ENCODE measurements at places on chromosomes 7 and 10.

DNA sequence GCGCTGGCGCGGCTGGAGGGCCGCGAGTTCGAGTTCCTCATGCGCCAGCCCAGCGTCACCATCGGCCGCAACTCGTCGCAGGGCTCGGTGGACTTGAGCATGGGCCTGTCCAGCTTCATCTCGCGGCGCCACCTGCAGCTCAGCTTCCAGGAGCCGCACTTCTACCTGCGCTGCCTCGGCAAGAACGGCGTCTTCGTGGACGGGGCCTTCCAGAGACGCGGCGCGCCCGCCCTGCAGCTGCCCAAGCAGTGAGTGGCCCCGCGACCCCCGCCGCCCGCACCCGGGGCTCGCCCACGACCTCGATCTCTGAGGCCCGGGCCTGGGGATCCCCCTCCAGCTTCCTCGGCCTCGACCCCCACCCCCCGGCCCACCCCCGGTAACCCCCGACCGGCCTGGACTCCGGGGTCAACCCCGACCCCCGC, 537 bp downstream of the FOXK1 start:
- DNase-seq = no peak

- DNase-seq = no peak
Measured at GRCh38 chr10:3222626-3223025, 50.0 kb upstream of the PITRM1 start.

DNA sequence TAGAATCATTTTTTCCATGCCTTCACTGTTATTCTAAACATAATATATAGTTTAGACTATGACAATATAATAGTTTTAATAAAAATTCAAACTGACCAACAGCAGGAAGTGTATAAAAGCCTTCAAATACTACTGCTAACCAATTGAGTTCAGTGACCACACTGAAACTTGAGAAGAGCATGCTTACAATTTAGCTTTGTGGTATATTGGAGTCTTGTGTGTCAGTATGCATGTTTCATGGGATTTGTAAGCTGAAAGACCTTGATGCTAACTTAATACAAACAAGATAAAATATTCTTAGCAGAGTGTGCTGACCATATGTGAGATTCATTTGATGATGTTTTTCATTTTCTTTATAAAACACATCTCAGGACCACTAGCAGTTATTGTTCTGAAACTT, 395.5 kb downstream of the SUGCT start:
- DNase-seq = no peak

GRCh38 chr10:71342573-71343391, 23.7 kb downstream of the SLC29A3 start:
- DNase-seq = no peak

DNA sequence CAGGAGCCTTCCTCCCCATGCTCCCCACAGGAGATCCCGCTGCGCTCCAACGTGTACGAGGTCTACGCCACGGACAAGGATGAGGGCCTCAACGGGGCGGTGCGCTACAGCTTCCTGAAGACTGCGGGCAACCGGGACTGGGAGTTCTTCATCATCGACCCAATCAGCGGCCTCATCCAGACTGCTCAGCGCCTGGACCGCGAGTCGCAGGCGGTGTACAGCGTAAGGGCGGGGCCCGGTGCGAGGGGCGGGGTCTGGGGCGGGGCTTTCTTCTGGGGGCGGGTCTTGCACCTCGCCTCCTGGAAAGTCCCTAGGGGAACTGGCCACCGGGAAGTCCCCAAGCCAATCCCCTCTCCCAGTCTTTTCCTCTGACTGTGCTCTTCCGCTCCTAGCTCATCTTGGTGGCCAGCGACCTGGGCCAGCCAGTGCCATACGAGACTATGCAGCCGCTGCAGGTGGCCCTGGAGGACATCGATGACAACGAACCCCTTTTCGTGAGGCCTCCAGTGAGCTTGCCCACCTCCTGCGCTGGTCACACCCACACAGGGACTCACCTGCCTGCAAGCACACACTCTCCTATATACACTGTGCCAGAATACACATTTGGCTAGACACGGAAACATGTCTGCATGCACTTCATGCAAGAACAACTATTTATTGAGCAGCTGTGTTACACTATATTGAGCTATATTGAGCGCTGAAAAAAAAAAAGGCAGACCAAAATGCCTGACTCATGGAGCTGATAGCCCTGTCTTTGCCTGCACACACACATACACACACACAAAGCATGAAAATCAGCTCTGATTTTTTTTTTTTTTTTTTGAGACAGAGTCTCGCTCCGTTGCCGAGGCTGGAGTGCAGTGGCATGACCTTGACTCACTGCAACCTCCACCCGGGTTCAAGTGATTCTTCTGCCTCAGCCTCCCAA, 32.7 kb upstream of the VSIR start:
- no peak for DNase-seq

- no peak for DNase-seq
Measured at GRCh38 chr10:6999232-6999925, 411.5 kb downstream of the SFMBT2 start.

DNA sequence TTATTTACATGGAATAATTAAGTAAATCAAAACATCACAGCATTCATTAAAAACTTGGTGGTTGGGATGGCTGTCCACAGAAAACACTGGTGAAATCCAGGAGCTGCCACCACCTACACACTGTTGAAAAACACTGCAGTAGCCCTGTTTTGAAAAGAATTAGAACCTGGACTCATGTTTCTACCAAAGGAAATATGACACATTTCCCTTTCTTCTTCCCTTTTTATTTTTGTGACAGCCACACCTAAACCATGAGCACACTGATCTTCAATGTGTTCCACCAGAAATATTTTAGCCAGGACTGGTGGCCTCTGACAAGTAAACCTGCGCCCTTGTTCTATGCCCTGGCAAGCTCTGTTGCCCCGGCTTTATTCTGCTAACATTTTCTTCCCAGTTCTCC, 3.3 kb downstream of the TMEM140 start:
- no peak for DNase-seq

DNA sequence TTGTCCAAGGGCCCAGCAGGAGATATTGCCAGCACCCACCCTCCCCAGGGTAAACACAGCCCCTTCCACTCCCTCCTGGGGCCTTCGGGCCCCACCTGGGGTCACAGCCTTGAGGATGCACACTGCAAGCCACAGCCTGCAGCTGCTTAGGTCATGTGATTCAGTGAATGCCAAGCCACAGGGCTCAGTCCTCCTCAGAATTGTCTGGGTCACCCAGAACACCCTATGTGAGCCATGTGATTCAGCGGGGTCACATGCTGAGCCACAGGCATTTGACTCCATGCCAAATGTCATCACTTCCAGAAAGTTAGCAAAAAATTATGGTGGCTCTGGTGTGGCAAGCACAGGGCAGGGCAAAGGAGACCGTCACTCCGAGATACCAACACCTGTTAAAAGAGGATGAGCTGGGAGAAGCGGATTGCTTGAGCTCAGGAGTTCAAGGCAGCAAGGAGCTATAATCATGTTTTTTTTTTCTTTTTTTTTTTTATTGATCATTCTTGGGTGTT, 17.2 kb upstream of the PSAP start:
- DNase-seq = no peak

DNA sequence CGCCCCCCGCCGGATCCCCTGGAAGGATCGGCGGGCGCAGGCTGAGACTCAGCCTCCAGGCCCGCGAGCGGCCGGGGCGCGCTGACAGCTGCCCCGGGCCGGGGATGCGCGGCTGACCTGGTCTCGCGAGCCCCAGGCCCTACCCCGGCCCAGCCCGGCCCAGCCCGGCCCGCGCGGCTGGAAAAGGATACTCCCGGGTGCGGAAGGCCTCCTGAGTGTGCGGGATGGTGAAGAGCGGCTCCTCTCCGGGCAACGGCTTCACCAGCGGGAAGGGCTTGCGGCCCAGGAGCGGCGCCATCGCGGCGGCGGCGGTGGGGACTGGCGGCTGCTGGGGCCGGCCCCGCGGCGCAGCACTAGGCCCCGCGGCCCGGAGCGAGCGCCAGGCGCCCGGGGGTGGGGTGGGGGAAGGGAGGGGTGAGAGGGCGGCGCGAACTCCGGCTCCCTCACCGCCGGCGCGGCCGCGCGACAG, 423 bp downstream of the BAZ1B start:
- DNase-seq = peak; percentile 59

DNA sequence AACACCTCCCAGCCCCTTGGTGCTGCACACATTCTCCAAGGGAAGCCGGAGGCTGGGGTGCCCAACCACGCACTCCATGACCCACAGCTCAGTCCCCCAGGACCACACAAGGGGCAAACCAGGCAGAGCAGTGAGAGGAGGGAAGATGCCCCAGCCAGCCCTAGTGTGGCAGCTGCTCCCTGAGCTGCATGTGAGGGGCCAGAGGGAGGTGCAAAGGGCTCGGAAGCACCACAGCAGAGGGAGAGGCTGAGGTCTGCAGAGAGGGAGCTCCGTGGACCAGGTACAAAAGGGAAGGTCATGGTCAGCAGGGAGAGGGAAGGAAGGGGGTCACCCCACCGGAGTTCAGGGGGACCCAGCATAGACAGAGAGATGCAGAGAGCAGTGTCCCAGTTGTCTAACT, 1.5 kb upstream of the CALML5 start:
- DNase-seq = no peak

DNA sequence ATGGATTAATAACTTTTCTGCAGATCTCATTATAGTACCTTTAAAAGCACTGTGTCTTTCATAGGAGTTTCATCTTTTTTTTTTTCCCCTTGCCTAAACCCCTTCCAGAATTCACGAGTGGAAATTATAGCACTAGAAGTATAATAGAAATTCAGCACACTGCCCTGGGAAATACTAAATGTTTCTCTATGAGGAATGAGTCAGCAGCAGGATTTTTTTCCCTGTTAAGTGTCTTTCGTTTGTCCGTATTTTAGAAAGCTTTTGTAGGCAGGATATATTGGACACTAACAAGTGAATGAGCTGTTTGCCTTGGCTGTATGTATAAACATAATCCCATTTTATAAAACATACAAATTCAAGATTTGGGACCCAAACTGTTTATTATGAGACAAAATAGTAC, 105.8 kb downstream of the EXOC4 start:
- no peak for DNase-seq

GRCh38 chr10:25938405-25938804, 4.4 kb downstream of the MYO3A start:
- no peak for DNase-seq

GRCh38 chr7:120421151-120421651, 148.2 kb downstream of the KCND2 start:
- DNase-seq = no peak

DNA sequence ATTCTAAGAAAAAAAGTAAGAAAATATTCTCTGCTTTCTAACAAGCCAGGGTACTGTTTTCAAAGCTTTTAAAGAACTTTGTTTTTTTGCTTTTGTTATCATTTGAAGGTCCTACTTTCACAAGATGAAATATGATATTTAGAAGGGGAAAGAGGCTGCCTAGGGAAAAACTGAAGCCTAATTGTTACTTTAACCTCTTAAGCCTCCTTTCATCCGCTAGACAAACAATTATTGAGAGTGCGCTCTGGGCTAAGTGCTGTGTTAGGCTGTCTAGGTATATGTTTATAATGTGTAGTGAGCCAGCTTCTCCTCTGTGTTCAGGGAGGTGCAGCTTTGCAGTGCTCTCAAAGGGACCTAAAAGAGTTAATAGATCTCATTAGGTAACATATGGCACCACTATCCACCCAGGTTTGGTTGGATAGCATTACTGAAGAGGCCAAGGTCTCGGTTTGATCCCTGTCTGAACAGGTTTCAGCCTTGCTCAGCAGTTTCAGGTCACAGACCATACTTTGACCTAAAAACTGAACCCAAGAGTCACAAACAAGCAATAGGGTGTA, 17.9 kb downstream of the PDK4 start:
- no peak for DNase-seq

DNA sequence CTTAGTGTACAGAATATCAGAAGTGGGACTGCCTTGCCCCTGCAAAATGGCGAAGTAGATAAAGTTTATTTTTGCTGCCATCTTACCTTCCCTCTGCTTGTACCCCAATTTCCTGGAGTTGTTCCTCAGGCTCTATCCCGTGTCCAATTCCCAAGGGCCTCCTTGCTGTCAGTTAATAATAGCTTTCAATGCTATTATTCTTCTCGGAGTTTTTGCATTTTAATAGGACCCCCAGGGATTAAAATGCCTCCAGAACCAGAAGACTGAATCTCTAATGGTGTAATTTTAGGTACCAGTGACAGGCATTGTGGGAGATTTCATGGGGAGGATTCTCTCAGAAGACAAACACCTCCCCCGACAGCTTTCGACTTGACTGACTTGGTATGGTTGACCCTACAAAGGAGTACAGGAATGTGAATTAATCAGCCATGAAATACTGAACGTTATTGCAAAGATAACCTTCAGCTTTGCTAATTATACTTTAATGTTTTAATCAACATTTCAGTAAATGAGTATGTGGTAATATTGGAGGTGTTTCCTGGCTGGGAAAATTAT, 75.2 kb downstream of the ZNF22 start:
- no peak for DNase-seq

- no peak for DNase-seq
Measured at GRCh38 chr7:44989132-44989531, 10.3 kb upstream of the MYO1G start.

- no peak for DNase-seq
Measured at GRCh38 chr10:9869606-9870176, 1148.0 kb upstream of the CELF2 start.

GRCh38 chr10:130542761-130543160, 406.6 kb downstream of the GLRX3 start:
- DNase-seq = no peak

GRCh38 chr10:108911814-108912541, 1011.3 kb downstream of the XPNPEP1 start:
- no peak for DNase-seq

GRCh38 chr10:16603308-16603707, 81.6 kb upstream of the C1QL3 start:
- no peak for DNase-seq

DNA sequence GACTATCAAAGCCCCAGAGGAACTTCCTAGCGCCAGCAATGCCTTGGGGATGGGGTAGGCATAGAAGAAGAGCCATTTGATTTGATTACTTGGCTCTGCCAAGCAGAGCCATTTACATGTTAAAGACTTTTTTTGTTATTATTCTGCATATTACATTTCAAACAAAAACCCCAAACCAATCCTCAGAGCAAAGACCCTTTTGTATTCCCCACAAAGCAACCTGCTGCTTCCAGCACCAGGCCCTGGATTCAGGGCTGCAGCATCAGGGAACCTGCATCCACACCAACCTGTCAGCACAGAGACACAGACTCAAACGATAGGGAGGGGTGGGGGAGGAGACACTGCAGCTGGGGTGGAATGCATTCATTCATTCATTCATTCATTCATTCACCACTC, 73.2 kb downstream of the GRID1 start:
- DNase-seq = no peak

GRCh38 chr7:138979226-138979979, 1.8 kb downstream of the KIAA1549 start:
- no peak for DNase-seq

DNA sequence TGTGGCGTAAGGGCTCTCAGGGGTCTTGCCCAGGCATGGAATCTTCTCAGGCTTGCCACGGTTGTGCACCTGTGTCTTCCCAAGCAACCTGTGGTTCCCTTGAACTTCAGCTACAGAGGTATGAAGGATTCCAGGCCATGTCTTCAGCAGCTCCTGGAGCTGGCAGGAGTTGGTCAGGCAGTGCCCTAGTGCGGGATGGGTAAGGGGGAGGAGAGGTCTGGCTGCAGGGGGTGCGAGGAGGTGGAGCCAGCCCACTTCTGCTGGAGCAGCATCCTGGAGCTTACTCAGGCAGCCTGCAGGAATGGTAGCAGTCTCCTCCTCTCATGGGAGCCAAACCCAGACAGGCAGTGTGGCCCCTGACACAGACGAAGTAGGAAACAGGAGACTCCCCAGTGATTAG, 3.8 kb upstream of the TRIL start:
- DNase-seq = no peak

All from stimulated activated CD4-positive, alpha-beta T cell treated with anti-CD3 and anti-CD28 coated beads, Interleukin-15, amount 100 ng/mL, for 1 hour (primary cell).